Skeletal muscle cell (primary cell): ENCODE measurements at places on chromosomes 16 and 17.
A peak's percentile ranks its signal among the peaks of the same experiment; 100 is the strongest.

DNA sequence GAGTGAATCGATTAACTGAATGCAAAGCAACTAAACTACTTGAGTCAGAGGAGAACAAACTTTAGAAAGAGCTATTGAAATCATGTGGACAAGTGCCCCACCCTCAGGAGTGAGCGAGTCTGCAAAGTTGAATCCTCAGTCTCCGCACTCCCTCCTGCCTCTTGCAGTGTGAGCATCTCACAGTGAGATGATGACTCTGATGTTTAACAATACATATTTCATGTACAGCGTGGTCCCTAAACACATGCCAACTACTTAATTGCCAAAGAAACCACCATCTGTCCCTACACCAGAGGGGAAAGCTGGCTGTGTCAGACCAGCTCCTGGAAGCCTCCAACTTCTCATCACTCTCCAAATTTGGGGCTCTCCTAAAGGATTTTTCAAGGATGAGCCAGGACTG lies 31.2 kb downstream of the PIMREG start:
- no peak for DNase-seq

- no peak for DNase-seq
Measured at GRCh38 chr17:45914047-45914717, 19.8 kb downstream of the MAPT start.

- no peak for DNase-seq
Measured at GRCh38 chr17:80252871-80253270, 7.8 kb upstream of the RNF213 start.

DNA sequence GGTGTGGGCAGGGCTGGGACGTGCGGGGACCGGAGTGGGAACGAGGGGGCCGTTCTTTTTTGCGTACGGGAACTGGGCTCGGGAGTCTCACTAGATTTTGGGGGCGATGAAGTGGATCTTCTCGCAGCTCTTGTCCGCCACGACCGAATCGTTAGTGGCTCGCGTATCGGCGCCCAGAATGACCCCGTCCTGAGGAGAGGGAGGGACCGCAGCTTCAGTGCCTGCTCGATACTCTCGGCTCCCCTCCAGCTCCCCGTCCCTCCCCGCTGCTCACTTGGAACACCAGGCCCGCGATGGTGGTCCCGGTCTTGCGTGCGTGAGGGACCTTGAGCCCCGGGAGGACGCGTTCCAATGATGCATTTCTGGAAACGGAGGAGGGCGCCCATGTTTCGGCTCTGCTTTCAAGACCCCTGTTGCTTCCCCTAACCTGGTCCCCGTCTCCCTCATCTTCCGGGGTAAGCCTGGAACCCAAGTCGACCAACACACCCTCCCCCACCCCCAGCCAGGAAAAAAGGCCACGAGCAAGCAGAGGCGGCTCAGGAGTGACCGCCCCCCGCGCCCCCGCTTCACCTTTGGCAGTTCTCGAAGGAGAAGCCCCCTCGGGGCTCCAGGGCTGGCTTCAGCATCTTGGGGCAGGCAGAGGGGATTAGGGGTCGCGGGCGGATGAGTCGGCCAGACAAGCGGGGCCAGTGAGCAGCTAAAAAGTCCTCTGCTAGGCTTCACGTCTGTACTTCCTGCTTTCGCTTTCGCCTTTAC lies at the start of gene PSMB10:
PSMB10 (minus strand) TSS at position 727 of the 756 bp plus-strand sequence; CDS start at position 626, 101 bp downstream.
- DNase-seq = no peak

DNA sequence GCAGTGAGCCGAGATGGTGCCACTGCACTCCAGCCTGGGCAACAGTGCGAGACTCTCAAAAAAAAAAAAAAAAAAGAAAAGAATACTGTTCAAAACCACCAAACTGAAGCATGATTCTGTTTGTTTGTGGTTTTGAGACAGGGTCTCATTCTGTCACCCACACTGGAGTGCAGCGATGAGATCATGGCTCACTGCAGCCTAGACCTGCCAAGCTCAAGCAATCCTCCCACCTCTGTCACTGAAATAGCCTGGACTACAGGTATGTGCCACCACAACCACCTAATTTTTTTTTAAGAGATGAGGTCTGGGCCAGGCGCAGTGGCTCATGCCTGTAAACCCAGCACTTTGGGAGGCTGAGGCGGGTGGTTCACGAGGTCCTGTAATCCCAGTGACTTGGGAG lies 4.3 kb downstream of the SUMO2 start:
- no peak for DNase-seq

DNA sequence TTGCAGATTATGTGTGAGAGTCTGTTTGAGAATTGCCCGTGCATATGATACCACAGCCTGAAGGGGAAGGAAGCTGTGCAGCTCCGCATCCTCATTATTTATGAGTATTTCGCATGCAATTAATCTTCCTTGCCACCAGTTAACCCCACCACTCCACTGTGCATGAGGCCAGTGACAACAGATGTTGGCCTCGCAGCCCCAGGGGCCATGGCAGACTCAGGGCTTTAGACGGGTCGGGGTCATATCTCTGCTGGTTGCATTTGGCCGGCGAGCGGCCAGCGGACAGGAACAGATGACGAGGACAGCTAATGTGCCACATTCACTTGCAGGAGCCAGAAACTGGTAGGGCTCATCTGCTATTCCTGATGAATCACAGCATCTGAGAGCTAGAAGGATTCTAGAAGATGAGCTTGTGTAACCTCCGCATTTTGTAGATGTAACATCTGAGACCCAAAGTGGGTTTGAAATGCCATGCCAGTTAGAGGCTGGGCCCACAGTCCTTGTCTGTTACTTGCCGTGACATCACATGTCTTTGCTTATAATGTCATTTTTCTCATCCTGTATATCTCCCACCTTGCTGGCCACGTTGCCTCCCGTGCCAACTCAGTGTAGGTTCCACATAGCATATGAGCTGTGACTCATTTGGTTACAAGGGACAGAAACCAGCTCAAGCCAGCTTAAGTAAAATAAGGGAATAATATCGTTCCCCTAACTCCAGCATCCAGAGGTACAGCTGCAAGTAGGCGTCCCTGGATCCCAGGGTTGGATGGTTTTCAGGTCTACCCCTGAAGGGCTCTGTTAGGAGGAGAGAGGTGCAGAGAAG lies 137.2 kb downstream of the SNX29 start:
- no peak for DNase-seq

GRCh38 chr16:66954097-66954659 lies 6.9 kb upstream of the CES3 start:
- DNase-seq = peak; percentile 28

- no peak for DNase-seq
Measured at GRCh38 chr16:57401943-57402640, 2.5 kb upstream of the CCL17 start.

GRCh38 chr17:38424297-38424972 lies 3.8 kb upstream of the ARHGAP23 start:
- no peak for DNase-seq

GRCh38 chr17:50918933-50919296 lies 52.8 kb upstream of the TOB1 start:
- no peak for DNase-seq

DNA sequence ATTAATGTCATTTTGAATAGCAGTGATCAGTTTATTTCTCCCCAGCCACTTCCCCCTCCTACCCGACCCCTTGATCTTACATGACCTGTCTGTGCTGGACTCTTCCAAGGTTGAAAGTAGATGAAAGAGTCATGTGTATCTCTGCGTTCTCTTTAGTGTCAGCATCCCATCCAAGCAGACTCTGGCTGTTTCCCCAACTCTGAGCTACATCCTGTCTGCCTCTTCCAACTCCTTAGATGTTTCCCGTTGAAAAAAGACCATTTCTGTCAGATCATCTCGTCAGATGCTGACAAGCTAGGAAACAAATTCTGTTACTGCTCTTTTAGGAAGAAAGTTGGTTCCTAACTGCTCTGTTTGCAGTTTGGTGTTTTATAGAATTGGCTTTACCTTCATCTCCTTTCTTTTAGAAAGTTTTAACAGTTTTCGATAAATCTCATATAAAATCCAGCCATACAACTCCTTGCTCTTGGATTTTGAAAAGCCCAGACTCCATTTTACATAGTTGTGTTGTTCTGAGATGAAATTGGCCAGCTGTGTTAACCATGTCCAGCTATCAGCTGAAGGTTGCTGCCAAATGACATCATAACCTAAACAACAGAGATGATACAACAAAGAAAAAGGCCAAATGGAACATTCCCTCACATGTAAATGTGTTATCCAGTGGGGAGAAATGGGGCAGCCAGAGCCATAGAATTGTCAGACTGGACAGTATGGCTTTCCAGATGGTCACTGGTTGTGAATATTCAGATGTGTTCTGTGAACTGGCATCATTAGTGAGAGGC lies 43.5 kb downstream of the CYB561 start:
- DNase-seq = peak; percentile 43

GRCh38 chr17:58301504-58302150 lies 20.9 kb upstream of the MPO start:
- no peak for DNase-seq

DNA sequence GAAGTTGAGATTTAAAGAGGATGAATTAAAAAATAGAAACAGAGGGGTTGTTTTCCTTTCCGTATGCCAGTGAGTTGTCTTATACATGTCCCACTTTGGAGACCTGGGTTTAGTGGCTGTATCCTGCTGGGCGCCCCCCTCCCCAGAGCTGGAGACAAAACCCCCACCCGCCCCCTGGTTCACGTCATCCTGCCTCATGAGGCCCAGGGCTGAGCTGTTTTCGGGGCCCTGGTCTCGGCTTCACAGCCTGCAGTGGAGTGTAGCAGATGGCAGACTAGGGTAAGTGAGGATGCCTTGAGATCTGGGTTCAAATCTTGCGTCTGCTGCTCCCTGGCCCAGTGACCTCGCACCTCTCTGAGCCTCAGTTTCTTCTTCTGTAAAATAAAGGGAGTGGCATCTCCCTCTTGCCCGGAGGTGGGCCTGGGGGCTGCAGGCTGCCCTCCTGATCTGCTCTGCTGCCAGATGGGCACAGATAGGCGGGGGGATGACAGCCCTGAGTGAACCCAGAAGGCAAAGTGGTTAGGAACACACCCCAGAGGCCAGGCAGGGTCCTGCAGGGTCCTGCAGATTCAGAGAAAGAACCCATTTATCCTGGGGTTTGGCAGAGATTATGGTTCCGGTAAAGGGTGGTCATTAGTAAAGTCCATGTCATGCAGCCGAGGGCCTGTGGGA lies 45.1 kb downstream of the SOCS3 start:
- no peak for DNase-seq

DNA sequence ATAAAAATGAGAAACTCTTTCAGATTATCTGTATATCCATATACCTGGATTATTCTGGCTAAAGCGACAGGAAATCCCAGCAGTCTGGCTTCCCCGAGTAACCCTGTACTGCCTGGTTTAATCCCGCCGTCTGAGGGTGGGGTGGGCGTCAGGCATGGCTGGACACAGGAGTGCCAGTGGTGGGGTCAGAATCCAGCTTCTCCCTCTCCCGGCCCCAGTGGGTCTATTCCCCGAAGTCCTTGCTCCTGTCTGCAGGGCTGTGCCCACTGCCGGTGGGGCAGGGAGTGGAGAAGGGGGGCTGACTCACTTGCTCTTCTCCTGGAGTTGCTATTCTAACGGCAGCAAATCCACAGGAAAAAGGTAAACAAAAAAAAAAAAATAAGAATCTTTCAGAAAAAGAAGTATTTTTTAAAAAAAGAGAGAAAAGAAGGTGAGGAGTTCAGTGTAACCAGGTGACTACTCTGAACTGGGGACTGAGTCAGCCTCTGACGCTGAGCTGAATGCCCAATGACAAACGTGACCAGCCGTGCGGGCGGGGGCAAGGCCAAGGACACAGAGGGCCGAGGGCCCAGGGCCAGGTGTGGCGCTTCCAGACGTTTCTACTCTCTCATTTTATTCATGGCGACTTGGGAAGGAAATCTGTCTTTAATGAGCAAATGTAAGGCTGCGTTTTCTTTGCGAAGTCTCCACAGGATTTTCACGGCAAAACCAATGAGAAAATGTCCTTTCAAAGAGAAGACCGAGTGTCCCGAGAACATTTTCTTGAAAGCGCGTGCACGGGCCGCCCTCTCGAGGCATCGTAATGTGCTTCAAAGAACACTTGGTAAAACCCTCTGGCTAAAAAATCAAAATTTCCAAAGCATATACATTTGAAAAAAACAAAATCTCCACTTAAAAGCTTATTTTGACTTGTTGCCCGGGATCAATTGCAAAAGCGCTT lies 20.2 kb downstream of the FOXF1 start:
- no peak for DNase-seq

GRCh38 chr17:77647531-77647930 lies 311.0 kb upstream of the TNRC6C start:
- no peak for DNase-seq
